Nucleus accumbens (tissue), 56 donors: ENCODE measurements at places on chromosomes 4 and X.

GRCh38 chr4:145735347-145735675, 55.4 kb downstream of the C4orf51 start:
- no peak for DNase-seq

DNA sequence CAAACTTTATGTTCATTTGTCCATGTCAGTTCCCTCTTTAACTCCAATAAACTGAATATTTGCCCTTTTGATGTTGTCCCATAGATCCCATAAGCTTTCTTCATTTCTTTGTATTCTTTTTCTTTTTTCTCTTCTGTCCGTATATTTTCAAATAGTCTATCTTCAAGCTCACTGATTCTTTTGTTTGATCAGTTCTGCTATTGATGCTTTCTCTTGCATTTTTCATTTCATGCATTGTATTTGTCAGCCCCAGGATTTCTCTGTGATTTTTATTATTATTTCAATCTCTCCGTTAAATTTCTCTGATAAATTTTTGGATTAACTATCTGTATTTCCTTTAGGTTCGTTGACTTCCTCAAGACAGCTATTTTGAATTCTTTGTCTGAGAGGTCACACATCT, 272.9 kb upstream of the GALNT7 start:
- no peak for DNase-seq

GRCh38 chrX:1928805-1929204, 313.9 kb downstream of the ASMT start:
- DNase-seq, result no peak

GRCh38 chr4:173626277-173626676, 96.2 kb upstream of the HAND2 start:
- DNase-seq, result no peak

GRCh38 chrX:49053223-49054072, 5.4 kb upstream of the CCDC120 start:
- DNase-seq, result peak; percentile 6

DNA sequence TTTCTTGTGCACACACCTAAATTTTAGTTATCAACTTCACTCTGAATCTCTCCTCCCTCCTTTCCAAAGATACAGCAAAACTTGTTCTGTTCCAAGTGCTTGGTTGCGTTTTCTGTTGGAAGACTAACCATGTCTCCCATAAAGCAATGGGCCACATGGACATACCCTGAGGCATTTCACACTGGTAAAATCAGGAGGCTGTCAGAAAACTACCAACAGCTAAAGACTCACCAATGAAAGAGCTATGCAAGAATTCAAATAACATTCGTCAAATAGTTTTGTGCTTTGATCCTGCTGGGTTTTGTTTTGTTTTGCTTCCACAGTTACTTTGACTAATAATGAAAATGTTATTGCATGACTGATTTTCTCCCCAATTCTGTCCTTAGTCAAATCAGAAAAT, 46.0 kb downstream of the PHEX start:
- DNase-seq, result no peak
